ENCODE measurements at places on chromosomes 4 and X.

GRCh38 chr4:33566649-33567048 lies 2677.7 kb downstream of the ARAP2 start:
- no peak for DNase-seq

GRCh38 chrX:20637351-20637750 lies 370.6 kb upstream of the RPS6KA3 start:
- no peak for DNase-seq

GRCh38 chr4:73259571-73260090 lies 1.0 kb upstream of the ANKRD17 start:
- DNase-seq = no peak

DNA sequence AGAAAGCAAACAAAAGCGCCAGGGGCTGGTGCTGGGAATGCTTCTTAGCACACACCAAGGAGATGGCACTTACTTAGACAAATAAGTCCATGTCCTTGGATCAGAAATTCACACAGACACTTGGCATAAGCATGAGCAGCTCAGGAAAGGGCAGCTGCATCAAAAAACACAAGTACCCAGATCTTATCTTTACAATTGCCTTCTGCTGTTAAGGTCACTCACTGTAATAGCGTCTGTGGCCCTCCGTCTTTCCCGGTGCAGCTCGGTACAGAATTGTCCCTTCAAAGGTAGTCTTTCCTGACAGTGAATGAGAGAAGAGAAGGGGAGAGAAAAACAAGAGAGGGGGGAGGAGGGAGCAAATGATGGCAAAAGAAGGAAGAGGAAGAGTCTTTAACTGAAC lies 172.1 kb upstream of the MAP3K15 start:
- DNase-seq = no peak

- no peak for DNase-seq
Observed at GRCh38 chrX:153339662-153340061, 5.7 kb downstream of the ZNF275 start.
